AG09319 (cell line): ENCODE measurements at places on chromosomes 6 and 20.

DNA sequence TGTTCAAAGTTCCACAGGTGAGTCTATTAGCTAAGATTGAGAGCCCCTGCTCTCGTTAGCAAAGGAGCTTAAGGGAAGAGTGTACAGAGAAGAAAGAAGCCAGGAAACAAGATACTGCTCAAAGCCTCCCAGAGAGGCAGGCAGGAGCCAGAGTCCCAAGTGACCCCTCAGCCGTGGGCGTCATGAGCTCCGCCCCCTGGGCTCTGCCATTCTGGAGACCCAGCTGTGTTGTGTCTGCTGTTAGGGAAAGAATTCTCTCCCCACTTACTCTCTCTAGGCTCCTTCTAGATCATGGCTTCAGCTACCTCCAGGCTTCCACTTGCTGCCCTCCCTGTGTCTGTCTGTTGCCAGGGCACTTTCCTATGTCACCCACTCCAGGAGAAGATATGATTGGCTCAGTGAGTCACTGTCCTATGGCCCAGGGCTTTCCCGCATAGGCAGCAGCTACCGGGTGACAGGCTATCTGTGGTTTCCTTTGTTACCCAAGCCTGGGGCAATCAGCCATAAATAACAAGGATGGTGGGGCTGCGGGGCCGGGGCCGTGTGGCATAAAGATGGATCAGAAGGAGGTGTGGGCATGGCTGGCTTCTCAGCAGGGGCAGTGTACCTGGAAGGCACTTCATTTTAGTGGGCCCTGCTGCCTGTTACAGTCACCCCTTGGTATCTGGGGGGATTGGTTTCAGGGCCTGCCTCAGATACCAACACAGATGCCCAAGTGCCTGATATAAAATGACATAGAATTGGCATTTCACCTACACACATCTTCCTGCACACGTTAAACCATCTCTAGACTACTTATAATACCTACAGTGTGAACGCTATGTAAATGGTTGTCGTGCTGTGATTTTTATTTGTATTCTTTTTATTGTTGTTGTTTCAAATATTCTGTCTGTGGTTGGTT, 118.9 kb downstream of the ARMC2 start:
- no peak for DNase-seq

- DNase-seq: no peak
Observed at GRCh38 chr20:54650052-54650719, 174.8 kb downstream of the DOK5 start.

DNA sequence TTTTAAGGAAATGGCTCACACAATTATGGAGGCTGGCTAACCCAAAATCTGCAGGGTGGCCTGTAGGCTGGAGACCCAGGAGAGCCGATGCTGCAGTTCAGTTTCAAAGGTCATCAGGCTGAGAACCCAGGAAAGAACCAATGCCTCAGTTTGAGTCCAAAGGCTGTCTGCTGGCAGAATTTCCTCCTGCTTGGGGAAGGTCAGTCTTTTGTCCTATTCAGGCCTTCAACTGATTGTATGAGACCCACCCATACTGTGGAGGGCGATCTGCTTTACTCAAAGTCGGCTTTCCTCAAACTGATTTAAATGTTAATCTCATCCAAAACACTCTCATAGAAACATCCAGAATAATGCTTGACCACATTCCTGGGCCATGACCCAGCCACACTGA, 189.7 kb upstream of the CDYL start:
- DNase-seq: no peak

- no peak for DNase-seq
Observed at GRCh38 chr20:57871237-57871632, 161.4 kb upstream of the PMEPA1 start.

DNA sequence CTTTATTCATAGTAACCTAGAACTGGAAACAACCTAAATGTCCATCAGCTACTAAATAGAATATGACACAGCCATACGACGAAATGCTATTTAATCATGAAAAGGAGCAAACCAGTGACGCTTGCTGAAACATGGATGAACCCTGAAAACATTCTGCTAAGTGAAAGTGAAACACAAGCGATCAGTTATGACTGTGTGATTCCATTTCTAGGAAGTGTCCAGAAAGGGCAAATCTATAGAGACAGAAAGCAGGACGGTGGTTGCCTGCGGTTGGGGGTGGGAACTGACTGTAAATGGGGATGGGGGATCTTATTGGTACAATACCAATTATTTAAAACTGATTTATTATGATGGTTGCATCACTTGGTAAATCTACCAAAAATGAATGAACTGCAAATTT, 126.8 kb downstream of the IPCEF1 start:
- no peak for DNase-seq

DNA sequence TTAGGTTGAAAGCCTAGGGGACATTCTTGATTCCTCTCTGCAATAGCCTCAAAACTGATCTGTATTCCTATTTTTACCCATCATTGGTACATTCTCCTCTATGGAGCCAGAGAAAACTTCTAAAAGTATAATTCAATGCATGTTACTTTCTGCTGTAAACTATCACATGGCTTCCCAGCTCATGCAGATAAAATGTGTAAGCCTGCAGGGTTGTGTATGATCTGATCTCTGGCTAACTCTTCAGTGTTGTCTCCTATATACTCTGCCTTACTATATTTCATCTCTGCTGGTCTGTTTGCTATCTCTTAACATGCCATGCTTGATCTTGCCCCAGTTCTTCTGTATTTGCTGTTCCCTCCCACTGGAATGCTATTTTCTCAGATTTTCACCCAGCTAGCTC, 323.3 kb upstream of the RSPO3 start:
- no peak for DNase-seq

GRCh38 chr6:14452567-14453527, 335.3 kb downstream of the CD83 start:
- no peak for DNase-seq

DNA sequence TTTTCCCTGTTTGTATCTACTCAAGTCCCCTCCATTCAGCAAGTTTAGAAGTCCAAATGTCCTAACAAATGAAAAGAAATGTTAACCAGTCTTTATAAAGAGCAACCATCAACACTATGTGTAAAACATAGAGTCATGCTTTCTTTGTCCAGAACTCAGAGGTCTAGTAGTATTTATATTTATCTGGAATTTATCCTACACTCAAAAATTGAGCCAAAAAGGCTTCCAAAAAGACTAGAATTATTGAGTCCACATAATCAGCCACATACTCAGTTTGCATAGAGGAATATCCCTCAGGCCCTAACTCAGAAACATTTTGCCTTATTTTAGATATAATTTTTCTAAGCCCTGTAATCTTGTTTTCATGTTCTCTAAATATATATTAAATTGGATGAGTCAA, 455.0 kb downstream of the COL12A1 start:
- no peak for DNase-seq

GRCh38 chr6:154438882-154439415, 71.5 kb downstream of the CNKSR3 start:
- no peak for DNase-seq

DNA sequence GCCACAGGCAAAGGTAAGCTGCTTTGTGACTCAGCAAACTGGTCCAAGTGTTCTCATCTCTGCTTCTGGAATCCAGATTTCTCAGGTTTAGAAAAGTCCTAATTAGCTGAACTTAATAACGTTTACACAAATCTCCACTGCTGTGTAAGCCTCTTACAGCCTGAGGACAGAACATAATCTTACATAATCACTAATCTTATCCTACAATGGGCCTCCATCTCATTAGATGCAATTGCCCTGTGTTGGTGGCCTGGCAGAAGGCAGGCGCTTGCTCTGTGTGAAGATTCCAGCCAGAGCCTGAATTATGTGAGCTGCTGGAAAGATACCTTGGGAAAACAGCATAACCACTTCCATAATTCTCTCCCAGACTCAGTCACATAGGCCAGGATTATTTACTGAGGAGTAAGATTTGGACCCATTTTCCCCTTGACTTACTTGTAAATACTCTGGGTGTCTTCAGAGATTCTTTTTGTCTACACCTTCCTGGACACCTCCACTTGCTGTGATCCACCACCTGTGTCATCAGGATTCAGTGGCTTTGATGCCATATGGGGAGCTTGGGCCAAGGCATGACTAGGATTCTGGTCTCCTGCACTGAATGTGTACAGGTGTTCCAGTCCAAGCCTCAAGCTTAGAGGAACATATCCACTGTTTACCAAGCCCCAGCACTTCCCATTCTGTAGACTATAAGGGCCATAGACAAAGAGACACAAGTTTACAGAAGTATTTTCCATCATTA, 104.4 kb downstream of the C6orf118 start:
- no peak for DNase-seq

GRCh38 chr20:45337367-45338120, 10.7 kb downstream of the SDC4 start:
- DNase-seq: peak; percentile 80

DNA sequence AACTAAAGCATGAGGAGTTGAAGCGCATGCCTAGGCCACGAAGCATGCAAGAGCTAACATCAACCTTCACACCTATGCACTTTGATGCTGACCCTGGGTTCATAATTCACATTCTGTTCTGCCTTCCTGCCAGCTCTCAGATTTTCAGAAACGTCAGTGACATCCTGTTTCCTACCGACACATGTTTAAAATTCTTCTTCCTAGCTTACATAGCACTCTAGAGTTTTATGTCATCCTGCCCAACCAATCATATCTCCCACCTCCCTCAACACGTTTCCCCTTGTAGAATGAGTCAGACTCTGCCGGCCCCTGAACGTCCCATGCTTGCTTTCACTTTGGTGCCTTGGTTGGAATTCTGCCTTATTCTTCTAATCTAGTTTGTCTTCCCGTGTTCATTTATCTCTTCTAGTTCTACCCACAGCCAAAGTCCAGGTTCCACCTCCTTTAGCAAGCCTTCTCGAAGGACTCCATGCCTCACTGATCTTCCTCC, 97.2 kb upstream of the MAP7 start:
- peak; percentile 60 for DNase-seq

GRCh38 chr6:2753743-2754142, 3.0 kb upstream of the MYLK4 start:
- DNase-seq: no peak

GRCh38 chr6:77638129-77638830, 14.6 kb upstream of the MEI4 start:
- DNase-seq: no peak

- no peak for DNase-seq
Observed at GRCh38 chr6:80341330-80341729, 234.9 kb downstream of the BCKDHB start.

DNA sequence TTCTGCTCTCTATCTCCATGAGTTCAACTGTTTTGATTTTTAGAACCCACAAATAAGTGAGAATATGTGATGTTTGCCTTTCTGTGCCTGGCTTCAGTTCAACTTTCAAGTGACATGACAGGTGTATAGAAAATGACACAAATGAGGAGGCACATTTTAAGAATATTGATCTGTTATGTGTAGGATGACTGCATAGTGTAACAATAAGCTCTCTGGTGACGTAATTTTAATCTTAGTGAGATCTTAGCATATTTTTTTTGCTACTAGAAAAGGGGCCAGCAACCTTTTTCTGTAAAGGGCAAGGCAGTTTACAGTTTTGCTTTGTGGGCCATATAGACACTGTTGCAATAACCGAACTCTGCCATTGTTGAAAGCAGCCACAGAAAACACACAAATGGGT, 130.2 kb downstream of the PHF3 start:
- DNase-seq: no peak

DNA sequence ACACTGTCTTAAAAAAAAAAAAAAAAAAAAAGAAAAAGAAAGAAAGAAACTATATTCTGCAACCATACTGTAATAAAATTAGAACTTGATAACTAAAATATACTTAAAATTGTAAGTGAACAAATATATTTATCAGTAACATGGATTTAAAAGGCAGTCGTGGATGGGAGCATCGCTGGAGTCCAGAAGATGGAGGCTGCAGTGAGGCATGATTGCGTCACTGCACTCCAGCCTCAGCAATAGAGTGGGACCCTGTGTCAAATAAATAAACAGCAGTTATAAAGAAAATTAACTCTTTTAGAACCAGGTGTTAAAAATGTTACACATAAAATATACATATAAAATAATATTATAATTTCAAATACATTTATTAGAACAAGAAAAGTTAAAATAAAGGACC, 8.7 kb downstream of the PSMB9 start:
- no peak for DNase-seq

GRCh38 chr6:162258647-162259046, 468.9 kb downstream of the PRKN start:
- no peak for DNase-seq

- no peak for DNase-seq
Observed at GRCh38 chr6:163341224-163342061, 73.1 kb upstream of the QKI start.

DNA sequence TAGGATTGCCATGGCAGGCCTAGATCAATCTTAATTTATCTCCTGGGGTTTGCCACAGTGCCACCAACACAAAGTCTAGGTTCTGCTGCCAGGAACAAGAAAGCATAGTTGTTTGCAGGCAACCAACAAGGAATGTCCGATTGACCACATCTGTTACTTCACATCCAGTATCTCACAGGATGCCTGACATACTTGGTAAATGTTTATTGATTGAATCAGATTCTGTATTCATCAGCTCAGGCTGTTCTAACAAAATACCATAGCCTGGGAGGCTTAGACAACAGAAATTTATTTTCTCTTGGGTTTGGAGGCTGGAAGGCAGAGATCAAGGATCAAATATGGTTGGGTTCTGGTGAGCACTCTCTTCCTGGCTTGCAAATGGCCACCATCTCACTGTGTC, 26.3 kb upstream of the MC3R start:
- DNase-seq: no peak

DNA sequence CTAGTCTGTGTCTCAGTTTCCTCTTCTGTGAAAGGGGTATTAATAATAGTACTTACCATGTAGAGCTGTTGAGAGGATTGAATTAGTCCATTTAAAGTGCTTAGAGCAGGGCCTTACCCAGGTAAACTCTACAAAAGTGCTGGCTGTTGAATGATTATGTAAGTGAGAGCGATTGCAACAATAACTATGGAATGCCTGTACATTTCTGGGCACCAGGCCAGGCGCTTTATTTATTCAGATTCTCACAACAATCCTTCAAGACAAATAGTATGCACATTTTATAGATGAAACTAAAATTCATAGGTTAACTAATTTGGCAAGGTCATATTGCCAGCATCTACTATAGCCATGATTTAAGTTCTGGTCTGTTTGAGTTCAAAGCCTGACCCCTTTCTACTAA, 78.3 kb upstream of the MMS22L start:
- no peak for DNase-seq

GRCh38 chr20:51532577-51533191, 9.8 kb downstream of the NFATC2 start:
- no peak for DNase-seq

DNA sequence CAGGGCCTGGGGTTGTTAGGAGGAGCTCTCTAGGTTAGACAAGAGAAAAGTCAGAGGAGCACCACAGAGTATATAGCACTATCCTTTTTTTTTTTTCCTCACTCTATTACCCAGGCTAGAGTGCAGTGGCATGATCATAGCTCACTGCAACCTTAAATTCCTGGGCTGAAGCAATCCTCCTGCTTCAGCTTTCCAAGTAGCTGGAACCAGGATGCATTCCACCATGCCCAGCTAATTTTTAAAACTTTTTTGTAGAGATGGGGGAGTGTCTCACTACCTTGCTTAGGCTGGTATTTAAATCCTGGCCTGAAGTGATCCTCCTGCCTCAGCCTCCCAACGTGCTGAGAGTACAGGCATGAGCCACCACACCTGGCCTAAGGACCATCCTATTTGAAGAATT, 19.3 kb upstream of the AKIRIN2 start:
- DNase-seq: no peak
